ENCODE measurements at places on chromosomes 11 and 22.

- DNase-seq: no peak
Observed at GRCh38 chr11:92769112-92769511, 200.3 kb upstream of the MTNR1B start.

GRCh38 chr11:47284151-47284550 lies 14.2 kb downstream of the MADD start:
- DNase-seq: no peak

DNA sequence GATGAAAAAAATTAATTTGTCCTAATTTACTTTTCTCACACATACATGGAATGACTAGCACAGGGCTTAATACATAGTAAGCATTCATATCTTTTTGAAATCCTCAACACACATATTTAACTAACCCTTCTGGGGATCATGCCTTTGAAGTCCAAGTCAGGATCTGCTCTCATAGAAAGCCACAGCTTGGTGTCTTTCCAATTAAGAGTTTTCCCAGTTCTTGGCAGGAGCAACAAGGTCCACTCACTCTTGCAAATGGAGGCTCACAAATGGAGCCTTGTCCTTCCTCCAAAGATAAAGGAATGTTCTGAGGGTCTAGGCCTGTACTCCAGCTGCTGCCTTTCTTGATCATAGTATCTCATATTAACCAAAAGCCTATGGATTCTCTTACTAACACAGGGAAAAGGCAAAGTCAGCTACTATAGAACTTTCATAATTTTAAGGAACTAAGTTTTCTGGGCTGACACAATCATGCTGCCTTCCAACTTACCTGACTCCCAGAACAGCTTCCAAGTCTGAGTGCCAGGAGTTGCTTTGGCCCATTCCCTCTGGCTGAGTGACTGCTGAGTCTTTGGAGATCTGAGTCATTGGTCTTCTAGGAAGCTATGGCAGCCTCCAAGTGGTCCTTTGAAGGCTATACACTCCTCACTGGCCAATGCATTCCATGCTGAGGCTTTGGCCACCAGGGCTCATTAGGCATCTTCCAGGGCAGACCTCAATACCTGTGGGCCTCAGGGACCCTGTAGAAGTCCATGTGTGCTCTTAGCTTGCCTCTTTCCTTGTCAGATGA lies 25.8 kb upstream of the NUCB2 start:
- no peak for DNase-seq

- no peak for DNase-seq
Observed at GRCh38 chr11:45638051-45638450, 27.4 kb downstream of the CHST1 start.
